Gastroesophageal sphincter (tissue), 4 donors: ENCODE measurements at places on chromosomes 16 and 17. TPM values are rescaled to one million over a fixed set of nuclear protein-coding genes. Genes with fewer than 3 reads are reported as not detected.

GRCh38 chr17:78154903-78155811 lies 9.0 kb downstream of the C17orf99 start:
- ATAC-seq, result no peak

- no peak for ATAC-seq
These were observed 65.9 kb downstream of the TUBD1 start for GRCh38 chr17:59826706-59827453.

DNA sequence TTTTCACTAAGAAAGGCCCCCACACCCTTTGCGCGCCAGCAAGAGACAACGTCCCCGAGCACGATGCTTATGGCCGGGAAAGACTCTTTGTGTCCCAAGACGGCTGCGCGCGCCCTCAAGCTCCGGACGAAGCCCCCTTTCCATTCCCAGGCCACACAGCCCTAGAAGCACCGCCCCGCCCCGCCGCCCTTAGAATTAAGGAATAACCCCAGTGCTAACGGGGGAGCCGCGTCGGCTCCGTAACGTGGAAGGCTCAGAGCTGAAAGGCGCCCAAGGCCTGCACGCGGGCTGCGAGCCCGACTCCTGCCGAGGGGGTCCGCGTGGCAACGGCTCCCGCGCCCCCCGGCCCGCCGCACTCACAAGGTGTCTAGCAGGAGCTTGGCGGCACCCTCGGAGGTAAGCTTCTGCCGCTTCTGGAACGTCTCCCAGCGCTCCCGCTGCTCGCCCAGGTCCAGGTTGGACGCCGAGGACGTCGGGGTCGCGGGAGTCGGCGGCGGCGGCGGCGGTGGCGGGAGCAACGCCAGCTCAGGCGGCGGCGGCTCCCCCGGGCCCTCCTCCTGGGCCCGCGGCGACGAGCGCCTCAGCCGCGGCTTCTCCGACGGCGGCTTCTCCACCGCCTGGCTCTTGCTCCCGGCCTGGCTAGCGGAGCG lies 477 bp downstream of the CENPV start:
- ATAC-seq, result peak; percentile 76

DNA sequence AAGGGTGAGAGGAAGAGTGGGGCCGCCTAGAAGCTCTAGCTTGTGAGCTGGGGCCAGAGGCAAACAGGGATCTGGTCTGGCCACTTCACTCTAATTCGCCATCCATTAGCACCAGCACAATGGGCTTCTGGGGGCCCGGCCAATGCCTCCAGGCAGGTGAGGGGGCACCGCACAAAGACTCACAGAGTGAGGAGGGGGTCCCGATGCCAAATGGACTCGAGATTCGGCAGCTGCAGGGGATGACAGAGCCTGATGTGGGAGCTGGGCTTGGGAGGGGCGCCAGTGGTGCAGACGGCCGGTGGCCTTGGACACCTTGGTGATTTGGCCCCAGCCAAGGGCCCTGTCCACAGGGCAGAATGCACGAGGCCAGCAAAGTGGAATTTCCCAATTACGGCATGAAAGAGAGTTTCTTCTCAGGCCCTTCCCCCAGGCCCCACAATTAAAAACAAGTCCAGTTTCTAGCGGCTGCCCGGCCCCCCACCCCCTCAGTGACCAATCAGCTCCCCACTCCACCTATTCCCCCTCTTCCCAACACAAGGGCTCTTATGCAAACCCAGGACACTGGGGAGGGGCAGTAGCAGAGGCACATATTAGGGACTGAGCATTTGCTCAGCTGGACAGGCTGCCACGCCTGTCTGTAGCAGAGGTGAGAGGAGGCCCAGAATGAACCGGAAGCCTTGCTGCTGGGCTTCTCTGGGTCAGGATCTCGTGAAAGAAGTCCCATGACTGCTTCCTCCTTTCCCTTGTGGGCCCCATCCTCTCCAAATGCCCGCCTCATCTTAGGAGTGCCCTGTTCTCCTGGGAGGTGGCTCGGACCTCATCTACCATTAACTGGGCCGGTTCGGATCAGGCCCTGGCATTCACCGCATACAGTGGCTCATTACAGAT lies 39.4 kb upstream of the MTSS2 start:
- ATAC-seq, result peak; percentile 84

- ATAC-seq, result no peak
These were observed 14.3 kb downstream of the HBQ1 start for GRCh38 chr16:194516-194915.

DNA sequence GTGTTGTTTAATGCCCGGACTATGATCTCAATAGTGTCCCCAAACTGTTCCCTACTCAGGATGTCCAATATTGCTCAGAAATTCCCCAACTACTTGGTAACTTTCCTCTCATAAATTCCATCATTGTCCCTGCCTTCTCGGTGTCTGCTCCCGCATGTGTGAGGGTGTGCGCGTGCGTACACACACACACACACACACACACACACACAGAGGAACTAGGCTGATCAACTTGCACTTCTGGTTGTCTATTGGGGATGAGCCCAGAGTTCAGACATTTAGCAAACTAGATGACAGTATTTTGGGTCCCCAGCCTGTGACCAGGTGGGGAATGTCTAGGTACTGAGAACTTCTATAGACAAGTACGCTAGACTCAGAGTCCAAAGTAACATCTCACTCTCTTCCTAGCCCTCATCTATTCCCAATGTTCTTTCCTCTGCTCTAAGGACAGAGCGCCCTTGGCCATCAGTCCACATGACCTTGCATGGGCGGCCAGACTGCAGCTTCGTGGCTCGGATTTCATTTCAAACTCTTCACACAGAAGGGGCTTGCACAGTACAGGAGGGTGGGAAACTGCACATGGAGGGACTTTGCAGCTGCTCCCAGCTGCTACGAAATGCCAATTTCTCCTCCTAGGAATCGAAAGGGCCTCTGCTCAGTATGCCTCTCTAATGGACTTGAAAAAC lies 5.3 kb downstream of the HS3ST3A1 start:
- ATAC-seq, result no peak

The RGS11 gene
- 11.5 TPM for total RNA-seq

The OTOP2 gene
- not detected for total RNA-seq
